ENCODE measurements at places on chromosomes 7 and 10.

DNA sequence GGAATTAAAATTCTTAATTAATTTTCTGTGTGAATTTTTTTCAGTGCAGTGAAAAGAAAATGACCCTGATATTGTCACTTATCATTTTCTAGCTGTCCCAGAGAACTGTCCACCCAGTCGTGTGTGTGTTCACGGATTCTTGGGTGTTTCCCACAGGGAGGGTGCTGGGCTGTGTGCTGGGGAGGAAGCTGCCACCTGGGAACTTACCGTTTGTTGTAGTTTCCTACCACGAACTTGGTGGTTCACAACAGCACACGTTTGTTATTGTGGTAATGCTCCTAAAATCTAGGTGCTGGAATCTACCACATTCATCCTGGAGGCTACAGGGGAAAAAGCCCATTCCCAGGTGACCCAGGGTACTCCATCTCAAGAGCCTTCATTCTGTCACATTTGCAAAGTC lies 276.1 kb downstream of the GLRX3 start:
- DNase-seq: no peak

GRCh38 chr7:27189997-27190748 lies 5.1 kb upstream of the HOXA11 start:
- DNase-seq: no peak

GRCh38 chr10:13690281-13690825 lies 103.6 kb downstream of the PRPF18 start:
- DNase-seq: no peak

DNA sequence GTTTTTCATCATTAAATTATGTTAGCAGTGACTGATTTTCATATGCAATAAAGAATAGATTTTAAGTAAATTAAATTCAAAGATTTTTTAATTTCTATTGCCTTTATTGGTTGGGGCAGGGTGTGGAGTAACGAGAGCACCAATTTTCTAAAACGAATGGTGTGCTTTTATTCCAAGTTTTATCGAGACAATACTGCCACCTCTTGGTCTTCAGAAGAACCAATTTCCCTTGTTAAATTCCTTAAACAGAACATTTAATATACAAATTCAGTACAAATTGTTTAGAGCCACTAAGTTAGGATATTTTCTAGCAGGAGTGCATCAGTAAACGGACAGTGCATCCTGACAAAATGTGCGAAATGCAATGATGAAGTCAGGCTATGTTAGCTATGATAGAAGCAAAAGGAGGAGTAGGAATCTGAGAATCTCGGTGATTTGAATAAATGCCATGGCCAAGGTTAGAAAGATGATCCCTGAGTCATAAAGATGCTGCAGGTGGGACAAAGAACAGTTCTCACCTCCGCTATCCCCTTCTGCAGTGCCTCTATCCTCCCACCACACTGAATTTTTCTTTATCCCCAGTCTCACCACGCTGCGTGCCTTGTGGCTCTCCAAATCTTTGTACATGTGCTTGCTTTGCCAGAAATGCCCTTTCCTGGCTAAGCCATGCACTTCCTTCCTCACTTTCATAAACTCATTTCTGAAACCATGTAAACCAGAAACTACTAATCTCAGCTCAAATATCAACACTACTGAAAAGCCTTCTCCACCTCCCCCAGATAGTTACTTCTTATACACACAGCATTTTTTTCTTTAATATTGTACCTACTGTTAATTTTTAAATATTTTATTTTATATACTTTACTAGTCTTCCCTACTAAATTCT lies 31.9 kb upstream of the AGBL3 start:
- DNase-seq: no peak

- DNase-seq: peak; percentile 53
Measured at GRCh38 chr10:133379152-133379800, at the start of gene PAOX. TSS of gene PAOX (plus strand) at chr10:133379262. CDS start at chr10:133379317, 55 bp downstream.

- DNase-seq: no peak
Measured at GRCh38 chr10:21675157-21675796, 141.2 kb downstream of the MLLT10 start.

All from effector memory CD8-positive, alpha-beta T cell (primary cell).